Left ventricle myocardium inferior (tissue), 1 donor: ENCODE measurements at places on chromosomes 1 and 21. TPM values are rescaled to one million over a fixed set of nuclear protein-coding genes. Genes with fewer than 3 reads are reported as not detected.

DNA sequence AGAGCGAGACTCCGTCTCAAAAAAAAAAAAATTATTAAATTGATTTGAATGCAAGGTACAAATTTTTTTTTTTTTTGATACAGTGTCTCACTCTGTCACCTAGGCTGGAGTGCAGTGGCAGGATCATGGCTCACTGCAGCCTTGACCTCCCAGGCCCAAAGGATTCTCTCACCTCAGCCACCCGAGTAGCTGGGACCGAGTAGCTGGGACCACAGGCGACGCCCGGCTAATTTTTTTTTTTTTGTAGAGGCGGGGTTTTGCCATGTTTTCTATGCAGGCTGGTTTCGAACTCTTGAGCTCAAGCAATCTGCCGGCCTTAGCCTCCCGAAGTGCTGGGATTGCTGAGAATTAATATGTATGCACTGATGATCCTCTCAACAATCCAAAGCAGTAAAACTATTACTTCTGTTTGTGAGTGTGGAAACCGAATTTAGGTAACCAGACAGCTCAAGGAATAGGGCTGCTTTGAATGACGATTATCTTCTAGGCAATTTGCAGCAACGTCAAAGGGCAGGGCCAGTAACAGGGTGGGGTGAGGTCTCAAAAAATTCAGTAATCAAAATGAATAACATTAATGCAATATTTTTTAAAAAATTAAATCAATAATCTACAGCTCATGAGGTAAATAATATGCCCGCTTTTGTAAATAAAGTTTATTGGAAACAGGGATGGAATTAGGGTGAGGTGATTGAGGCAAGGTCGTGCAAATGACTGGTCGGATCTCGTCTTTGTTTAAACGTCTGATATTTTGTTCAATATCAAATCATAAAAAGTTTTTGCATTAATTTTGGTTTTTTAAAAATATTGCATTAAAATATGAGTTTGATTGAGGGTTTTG lies 1.2 kb downstream of the CLSPN start:
- no peak for DNase-seq
- no peaks in the 10 kb centered on the region for H3K27me3 ChIP-seq
- peak overlapping the region; percentile 84 for H3K27ac ChIP-seq

DNA sequence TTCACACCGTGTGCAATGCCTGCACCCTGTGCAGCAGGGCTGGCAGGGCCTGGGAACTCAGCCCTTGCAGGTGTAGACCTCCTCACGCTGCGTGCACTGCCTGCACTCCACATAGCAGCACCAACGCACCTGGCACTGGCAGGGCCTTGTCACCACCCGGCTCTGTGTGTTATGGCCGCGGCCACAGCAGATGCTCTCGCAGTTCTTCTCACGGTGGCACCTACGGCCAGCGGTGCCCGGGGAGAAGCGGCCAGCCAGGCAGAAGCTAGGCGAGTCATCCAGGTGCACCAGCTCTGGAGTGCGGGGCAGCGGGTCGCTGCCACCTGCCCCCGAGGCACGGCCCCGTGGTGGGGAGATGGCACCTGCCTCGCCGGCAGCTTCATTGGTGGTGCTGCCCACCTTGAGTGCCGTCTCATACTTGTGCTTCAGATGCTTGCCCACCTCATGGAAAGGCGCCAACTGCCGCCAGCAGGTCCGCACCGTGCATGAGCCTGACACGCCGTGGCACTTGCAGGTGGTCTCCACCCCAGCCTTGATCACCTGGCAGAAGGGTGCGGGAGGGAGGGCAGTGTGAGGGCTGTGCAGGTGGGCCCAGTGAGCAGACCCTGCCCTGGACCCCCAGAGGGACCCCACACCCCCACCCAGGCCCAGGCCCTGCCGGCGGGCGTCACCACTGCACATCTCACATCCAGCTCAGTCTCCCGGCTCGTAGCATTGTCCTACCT lies 26.1 kb downstream of the WNT9A start:
- no peaks in the 10 kb centered on the region for H3K4me1 ChIP-seq
- no peak overlapping the region for H3K27ac ChIP-seq
- H3K27me3 ChIP-seq: no peaks in the 10 kb centered on the region
- no peak overlapping the region for H3K4me3 ChIP-seq

DNA sequence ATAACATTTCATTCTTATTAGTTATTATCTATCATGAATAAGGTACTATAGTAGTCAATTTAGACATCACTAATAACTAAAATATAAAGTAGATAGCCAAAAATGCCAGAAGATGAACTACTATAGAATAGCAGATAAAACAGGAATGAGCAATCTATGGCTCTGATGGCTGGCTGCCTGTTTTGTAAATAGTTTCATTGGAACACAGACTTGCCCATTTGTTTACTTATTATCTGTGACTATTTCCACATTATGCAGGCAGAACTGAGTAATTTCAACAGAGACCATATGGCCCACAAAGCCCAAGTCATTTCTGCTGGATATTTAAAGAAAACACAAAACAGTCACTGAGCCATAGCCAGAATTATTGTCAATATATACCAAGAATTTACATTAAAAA lies 222.1 kb downstream of the COL24A1 start:
- no peaks in the 10 kb centered on the region for H3K27me3 ChIP-seq
- no peaks in the 10 kb centered on the region for H3K36me3 ChIP-seq
- H3K27ac ChIP-seq: no peak overlapping the region
- DNase-seq: no peak

DNA sequence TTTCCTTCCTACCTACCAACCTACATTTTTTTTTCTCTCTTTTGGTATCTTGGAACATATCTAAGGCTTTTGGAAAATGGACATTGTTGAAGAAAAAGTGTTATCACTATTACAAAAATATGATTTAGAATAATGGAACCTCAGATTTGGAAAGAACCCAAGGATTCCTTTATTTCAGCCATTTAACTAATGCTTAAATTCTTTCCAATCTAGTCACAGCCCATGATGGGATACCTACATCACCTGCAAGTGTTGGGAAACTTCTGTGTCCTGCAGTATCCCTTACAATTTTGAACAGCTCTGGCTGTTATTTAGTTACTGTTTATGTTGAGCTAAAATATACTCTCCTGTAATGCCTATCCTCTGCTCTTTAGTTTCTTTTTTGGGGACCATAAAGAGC lies 22.3 kb upstream of the APOBEC4 start:
- H3K27ac ChIP-seq: peak overlapping the region; percentile 0
- H3K36me3 ChIP-seq: no peaks in the 10 kb centered on the region
- peaks cover 25% of the 10 kb centered on the region for H3K4me1 ChIP-seq
- no peaks in the 10 kb centered on the region for H3K27me3 ChIP-seq
- DNase-seq: no peak

HSF2BP gene
- 0.16 TPM for total RNA-seq

GRCh38 chr1:232868793-232869491 lies 63.7 kb downstream of the MAP10 start:
- no peak overlapping the region for H3K4me3 ChIP-seq
- H3K27ac ChIP-seq: no peak overlapping the region
- no peaks in the 10 kb centered on the region for H3K36me3 ChIP-seq

- DNase-seq: no peak
- no peak overlapping the region for H3K4me3 ChIP-seq
- H3K36me3 ChIP-seq: no peaks in the 10 kb centered on the region
- peaks cover 45% of the 10 kb centered on the region for H3K27me3 ChIP-seq
Measured at GRCh38 chr1:1148061-1148460, 25.6 kb upstream of the TTLL10 start.

- peaks cover 19% of the 10 kb centered on the region for H3K27me3 ChIP-seq
- no peak for DNase-seq
- H3K27ac ChIP-seq: no peak overlapping the region
- no peak overlapping the region for H3K4me3 ChIP-seq
- H3K36me3 ChIP-seq: no peaks in the 10 kb centered on the region
Measured at GRCh38 chr21:41582866-41583265, 74.9 kb upstream of the TMPRSS2 start.

DNA sequence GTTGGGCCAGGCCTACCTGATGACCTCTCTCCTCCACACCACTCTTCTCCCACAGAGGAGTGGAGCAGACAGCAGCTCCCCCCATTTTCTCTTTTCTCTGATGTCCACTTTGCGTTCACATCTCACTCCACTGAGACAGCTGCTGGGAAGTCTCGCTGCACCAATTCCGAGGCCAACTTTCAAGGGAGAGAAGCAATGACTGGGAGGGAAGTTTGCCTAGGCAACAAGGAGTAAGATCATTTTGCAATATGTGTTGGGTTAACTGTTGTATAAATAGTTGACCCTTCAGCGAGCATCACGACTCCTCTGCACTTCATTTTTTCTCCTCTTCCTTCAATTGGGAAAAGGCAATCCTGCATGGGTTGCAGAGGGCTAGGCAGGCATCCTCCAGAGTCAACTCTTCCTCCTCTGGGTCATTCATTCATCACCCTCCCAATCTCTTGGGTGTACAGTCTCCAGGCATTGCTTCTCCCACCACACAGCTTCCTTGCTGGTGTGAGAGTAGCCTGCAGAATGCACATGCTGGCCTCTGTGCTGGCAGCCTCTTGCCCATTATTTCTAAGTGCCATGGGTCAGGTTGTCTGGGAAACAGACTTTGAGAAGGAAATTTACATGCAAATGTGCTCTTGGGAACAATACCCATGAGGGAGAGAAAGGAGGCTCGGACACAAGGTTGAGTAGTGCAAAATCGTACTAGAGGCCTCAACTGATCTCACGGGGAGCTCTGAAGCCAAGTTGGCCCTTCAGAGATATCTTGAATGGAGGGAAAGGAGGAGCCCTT lies 75.8 kb upstream of the BCAR3 start:
- peaks cover 20% of the 10 kb centered on the region for H3K4me1 ChIP-seq
- peaks cover 22% of the 10 kb centered on the region for H3K27me3 ChIP-seq
- DNase-seq: no peak
- no peak overlapping the region for H3K4me3 ChIP-seq
- no peak overlapping the region for H3K27ac ChIP-seq

DNA sequence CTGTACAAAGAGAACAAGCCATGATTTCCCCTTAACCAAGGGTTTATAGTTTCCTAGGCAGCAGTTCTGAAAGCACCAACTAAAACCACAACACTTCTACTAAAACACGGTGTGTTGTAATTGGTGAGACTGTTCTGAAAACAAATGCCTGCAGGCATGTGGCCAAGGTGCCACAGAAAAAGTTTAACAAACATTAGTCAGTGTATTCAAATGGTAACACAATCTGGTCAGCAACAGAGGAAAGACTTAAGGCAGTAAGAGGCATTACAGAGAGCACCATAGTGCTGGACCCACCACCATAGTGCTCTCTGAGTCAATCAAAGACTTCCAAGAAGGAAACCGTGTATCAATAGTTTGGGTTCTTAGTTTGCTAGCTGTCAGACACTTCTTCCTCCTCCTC lies 16.7 kb downstream of the SNIP1 start:
- peaks cover 17% of the 10 kb centered on the region for H3K4me1 ChIP-seq
- H3K27ac ChIP-seq: no peak overlapping the region
- H3K4me3 ChIP-seq: no peak overlapping the region
- H3K27me3 ChIP-seq: no peaks in the 10 kb centered on the region
- peaks cover 69% of the 10 kb centered on the region for H3K36me3 ChIP-seq

MIB2 gene
- total RNA-seq: 129 TPM

GBP6 gene
- 0.08 TPM for total RNA-seq

GRCh38 chr1:76782809-76783208 lies 84.5 kb upstream of the ST6GALNAC5 start:
- H3K27me3 ChIP-seq: no peaks in the 10 kb centered on the region
- no peak overlapping the region for H3K4me3 ChIP-seq
- H3K27ac ChIP-seq: no peak overlapping the region
- H3K4me1 ChIP-seq: no peaks in the 10 kb centered on the region
- no peak for DNase-seq

DNA sequence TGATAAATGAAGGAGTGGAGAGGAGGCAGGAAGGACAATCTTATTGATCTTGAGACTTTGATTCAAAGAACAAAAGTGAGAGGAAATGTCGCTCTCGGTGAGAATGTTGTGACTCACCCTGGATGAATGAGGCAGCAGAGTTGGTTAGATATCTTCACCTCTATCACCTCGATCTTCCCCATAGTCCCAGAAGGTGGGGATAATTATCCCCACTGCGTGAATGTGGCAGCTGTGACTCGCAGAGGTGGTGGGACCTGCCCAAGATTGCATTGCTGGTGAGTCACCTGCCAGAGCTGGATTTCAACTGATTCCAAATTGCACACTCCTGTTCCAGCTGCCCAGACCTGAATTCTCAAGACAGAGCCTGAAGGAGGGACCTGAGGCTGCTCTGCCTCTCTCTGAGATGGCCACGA lies 105.0 kb downstream of the MATN1 start:
- DNase-seq: no peak
- H3K4me1 ChIP-seq: no peaks in the 10 kb centered on the region
- no peak overlapping the region for H3K27ac ChIP-seq
- peaks cover 78% of the 10 kb centered on the region for H3K27me3 ChIP-seq
- H3K4me3 ChIP-seq: no peak overlapping the region

BEND5 gene
- total RNA-seq: 4.2 TPM

GRCh38 chr1:81432059-81432458 lies 368.7 kb upstream of the ADGRL2 start:
- H3K36me3 ChIP-seq: no peaks in the 10 kb centered on the region
- H3K4me1 ChIP-seq: peaks cover 52% of the 10 kb centered on the region
- no peaks in the 10 kb centered on the region for H3K27me3 ChIP-seq
- DNase-seq: no peak
- no peak overlapping the region for H3K4me3 ChIP-seq

- no peak overlapping the region for H3K4me3 ChIP-seq
- H3K36me3 ChIP-seq: peaks cover 44% of the 10 kb centered on the region
- H3K27me3 ChIP-seq: no peaks in the 10 kb centered on the region
- peaks cover 14% of the 10 kb centered on the region for H3K4me1 ChIP-seq
- no peak overlapping the region for H3K27ac ChIP-seq
Measured at GRCh38 chr1:43818691-43819090, 111.4 kb downstream of the ST3GAL3 start.

DNA sequence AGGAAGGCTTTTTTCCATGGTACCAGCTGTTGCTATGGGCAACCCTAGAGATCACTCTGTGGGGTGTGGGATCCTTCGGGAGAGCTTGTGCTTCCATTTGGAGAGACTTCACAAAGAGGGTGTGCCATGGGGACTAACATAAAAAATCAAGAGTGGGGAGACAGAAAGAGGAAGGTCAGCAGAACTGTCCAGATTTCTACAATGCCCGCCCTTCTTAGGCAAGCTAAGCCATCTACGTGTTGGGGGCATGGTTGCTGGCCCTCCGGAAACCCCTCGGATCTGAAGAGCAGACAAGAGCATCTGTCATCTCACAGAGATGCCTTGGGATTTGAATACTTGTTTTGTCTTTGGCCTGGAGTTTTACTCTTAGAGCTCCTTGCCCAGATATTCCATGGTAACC lies 83.9 kb upstream of the ZNF648 start:
- H3K27me3 ChIP-seq: no peaks in the 10 kb centered on the region
- peak overlapping the region; percentile 93 for H3K27ac ChIP-seq
- H3K36me3 ChIP-seq: no peaks in the 10 kb centered on the region
- no peak for DNase-seq
- H3K4me3 ChIP-seq: no peak overlapping the region

DNA sequence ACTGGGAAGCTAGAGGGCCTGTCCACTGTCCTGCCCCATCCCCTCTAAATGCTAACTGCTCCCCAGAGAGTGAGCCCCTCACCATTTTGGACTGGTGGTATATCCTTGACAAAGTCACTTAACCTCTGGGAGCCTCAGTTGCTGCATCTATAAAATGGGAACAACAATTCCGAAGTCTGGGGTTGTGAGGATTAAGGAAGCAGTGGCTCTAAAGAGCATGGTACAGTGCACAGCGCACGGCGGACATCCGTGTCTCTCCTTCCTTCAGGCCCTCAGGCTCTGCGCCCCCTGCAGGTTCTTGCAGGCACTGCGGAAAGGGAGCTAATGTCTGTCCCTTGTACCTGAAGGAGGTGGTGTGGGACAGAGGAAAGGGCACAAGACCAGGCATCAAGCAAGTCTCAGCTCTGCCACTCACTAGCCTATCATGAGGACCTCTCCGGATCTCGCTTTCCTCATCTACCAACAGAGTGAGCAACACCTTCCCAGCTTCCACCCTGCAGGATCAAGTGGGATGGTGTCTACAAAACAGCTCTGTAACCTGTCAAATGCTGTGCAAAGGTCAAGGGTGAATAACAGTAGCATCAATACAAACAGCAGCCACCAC lies 20.1 kb downstream of the ECE1 start:
- DNase-seq: peak; percentile 75
- peaks cover 40% of the 10 kb centered on the region for H3K36me3 ChIP-seq
- peaks cover 77% of the 10 kb centered on the region for H3K4me1 ChIP-seq
- H3K4me3 ChIP-seq: no peak overlapping the region
